H1 (cell line): ENCODE measurements at places on chromosomes 11 and 22. TPM values are rescaled to one million over a fixed set of nuclear protein-coding genes. Genes with fewer than 3 reads are reported as not detected.

Gene RIMBP3C
- total RNA-seq, result not detected in 2 replicates

Gene CXCR5
- not detected in 2 replicates for total RNA-seq

Gene KDM4D
- 1.4 and 1.5 TPM in 2 replicates for total RNA-seq

Gene SLC1A2
- total RNA-seq, result 1.2 and 1.4 TPM in 2 replicates

Gene SPI1
- total RNA-seq, result not detected in 2 replicates

Gene SCARF2
- 9.8 and 10.0 TPM in 2 replicates for total RNA-seq

Gene LRRN4CL
- 0.26 TPM in 1 of 2 replicates, not detected in the other for total RNA-seq

Gene GRK3
- 32.1 and 35.3 TPM in 2 replicates for total RNA-seq

Gene CREB3L1
- 12.7 and 13.7 TPM in 2 replicates for total RNA-seq

Gene OR6A2
- total RNA-seq, result 0.10 and 0.20 TPM in 2 replicates

Gene TSSK2
- not detected in 2 replicates for total RNA-seq
